ENCODE measurements at places on chromosomes 6 and 20.

DNA sequence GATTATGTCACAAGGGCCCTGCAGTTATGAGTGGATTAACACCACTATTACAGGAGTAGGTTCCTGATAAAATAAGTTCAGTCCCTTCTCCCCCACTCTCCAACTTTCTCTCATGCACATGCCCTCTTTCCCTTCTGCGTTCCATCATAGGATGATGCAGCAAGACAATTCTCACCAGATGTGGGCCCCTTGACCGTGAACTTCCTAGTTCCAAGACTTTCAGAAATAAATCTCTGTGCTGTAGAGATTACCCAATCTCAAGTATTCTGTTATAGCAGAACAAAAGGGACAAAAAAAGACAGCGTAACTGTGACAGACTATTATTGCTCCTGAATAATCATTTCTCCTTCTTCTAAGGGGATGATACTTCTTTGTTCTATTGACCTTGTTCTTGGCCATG is 33.8 kb upstream of the TMEM244 start:
- DNase-seq: peak; percentile 8

GRCh38 chr6:154583546-154584188 is 73.2 kb upstream of the CNKSR3 start:
- DNase-seq: no peak

DNA sequence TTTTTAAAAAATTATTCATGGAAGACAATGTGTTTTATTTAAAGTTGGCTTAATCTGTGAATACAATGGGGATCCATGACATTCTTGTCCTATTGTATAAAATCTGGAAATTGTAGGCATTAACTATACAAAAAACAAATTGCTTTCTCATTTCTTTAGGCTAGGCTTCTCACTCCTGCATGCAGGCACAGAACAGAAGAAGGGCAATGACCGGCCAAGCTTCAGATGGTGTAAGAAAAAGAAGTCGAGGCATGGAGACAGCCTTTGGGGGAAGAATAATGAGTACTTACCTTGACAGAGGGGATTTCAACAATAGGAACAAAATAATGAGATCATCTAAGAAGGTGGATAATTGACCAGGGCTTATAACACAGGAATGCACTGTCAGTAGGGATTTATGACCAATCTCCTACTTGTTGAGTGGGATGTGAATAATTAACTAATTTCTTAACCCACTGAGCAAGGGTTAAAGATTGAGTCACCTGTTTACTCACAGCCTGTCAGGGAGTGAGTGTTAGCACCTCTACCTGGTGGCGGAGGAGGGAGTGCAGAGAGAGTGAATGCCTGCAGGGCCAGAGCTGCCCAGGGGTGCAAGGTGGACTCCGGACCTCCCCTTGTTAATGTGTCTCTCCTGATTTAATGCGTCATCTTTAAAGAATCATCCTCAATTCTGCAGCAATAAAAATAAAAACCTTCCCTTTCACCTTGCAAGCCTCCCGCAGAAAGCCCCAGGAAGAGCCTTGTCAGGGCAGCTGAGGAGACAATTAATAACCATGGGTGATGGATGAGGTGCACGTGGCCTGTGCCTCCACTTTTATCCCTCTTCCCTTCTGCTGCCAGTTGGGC is 3.9 kb downstream of the SLC22A2 start:
- no peak for DNase-seq

DNA sequence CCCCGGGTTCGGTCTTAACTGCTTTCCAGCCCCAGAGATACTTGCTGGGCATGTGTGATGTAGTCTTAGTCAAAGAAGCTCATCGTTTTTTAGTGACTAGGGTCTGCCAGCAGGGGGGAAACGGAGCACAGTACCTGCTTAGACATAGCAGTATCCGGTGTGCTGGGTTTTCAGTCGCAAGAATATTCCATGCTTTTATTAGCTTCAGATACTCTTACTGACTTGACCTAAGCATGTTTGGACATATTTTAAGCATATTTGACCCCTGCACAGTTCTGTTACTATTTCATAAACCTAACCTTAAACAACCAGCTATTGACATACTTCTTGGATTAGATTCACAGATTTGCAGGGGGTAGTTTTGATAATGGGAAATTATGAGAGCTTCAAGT is 3.0 kb downstream of the E2F3 start:
- DNase-seq: peak; percentile 52

DNA sequence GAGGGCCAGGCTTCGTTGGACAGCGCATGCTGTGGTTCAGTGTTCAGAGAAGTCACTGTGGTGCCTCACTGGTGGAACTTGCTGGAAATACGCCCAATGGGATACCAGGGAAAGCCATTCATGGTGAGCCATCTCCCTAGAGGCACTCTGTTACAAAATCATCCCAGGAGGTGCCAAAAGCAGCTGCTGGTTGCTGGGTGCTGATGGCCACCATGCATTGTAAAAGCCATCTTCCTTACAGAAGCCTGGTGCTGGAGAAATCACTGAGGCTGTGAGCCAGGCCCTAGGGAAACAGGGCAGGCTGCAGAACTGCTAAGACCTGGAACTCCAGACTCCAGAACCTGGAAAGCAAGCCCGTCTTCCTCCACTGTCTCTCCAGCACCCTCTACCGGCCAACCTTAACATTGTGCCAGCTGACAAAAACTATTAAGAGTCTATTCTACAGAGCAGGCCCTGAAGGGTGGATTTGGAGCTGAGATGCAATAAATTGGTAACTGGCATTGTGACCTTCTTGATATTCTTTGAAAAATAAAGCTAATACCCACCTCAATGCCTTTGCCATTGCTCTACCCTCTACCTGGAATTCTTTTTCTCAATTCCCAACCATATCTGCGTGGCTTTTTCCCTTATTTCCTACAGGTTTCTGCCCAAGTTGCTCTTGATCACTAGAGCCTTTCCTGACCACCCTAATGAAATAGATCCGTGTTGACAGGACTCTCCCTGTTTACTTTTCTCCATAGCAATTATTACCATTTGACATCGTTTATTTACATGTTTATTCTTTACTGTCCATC is 18.5 kb downstream of the SNRPB start:
- DNase-seq: peak; percentile 85

DNA sequence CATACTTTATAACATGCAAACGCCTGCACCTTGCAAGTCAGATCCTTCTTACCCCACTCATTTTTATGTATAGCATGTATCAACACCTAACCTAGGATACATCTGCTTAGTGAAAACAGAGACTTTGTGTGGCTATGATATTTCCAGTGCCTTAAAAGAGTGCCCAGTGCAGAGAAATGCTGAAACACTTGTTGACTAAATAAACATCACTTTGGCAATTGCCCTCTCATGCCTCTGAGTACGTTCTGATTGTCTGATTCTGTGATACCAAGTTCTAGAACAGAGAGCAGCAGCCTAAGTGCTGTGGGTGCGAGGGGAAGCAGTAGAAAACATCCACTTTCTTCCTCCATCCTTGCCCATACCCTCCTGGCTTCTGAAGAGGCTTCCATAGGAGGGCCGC is 13.6 kb downstream of the PLEKHG1 start:
- DNase-seq: no peak

DNA sequence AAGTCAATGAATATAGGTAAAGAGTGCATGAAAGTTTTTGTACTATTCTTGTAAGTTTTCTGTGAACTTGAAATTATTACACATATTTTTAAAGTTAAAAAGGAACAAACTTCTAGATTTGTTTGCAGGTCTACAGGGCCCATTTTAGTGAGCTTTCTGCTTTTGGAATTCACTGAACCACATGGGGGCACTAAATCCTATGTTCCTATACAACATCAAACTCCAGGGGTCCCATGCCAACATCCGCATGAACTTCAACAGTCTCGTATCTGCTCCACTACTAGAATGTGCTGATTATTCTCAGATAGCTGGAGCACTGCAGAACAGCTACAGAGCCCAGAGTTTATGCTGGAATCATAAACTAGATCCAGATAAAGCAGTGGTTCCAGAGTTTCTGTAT is 347.9 kb upstream of the SPTLC3 start:
- no peak for DNase-seq

DNA sequence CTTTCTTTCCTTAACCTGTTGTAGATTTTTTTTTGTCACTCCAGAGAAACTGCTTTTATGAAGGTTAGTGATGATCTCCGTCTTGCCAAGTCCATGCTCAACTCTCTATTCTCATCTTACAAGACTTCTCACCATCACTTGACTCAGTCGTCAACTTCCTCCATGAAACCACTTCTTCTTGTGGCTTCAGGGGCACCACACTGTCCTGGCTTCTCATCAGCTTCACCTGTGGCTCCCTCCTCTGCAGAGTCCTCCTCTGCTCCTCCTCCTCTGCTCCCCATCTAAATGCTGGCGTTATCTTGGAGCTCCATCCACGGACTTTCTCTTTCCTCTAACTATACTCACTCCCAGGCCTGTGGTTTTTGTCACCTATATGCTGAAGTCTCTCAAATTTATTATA is 187.5 kb downstream of the BACH2 start:
- no peak for DNase-seq

DNA sequence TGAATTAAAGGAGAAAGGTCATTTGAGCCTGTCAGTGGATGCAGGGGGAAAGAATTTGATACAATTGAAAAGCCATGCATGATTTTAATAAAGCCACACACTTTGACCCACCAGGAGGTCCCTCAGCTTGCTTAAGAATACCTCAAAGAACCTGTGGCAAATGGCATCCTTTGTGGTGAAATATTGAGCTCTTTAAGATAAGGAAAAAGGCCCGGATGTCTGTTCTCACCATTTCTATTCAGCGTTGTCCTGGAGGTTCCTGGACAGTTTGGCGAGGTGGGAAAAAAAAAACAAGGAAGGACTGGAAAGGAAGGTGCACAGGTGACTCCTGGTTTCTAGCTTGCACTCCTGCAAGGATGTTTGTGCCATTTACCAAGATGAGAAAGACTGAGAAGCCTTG is 91.0 kb downstream of the TOX2 start:
- no peak for DNase-seq

DNA sequence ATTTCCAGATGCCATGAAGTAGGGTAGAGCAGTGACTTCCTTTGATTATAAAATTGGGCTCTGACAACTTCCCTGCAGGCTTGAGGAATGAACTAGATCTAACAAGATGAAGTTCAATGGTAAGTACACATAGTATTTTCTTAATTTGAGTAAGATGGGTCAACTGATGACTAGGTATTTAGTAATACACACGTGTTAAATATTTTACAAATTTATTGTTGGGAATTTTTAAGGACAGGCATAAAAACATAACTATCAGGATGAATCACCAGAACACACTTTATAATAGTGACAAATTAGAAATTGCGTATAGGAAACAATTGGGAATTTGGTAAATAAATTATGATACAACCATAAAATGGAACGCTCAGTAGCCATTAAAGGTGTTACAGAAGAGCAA is 762.4 kb upstream of the SLC35B3 start:
- no peak for DNase-seq

DNA sequence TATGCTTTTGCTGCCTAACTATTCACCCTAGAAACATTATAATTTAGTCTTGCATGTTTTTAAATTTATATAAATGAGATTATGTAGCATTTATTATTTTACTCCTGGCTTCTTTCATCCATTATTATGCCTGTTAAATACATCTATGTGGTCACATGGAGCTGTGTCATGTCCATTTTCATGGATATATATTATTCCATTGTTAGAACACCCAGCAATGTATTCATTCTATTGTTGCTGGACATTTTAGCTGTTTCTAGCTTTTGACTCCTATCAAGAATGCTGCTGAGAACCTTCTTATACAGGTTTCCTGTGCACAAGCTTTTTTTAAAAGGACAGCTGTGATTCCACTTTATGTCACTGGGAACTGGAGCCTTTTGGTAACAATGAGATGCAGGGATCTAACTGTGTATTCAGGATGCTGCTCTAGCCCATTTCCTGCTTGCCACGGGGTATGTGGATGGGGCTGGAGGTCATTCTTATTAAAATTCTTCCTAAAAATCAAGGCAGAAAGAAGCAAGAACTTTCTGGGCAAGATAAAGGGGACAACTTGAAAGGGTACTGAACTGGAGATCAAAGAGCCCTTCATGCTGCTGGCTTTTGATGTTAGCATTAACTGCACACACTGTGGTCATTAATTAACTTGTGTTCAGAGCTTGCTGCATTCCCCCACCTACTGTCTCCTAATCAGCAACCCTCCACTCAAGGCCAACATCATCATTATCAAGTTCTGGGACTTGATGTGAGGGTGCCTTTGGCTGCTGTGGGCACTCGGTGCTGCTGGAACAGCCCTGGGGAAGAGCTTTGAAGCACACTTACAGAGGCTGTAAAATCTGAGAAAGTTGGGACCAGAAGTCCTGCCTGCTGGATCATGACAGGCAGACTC is 96.6 kb upstream of the AKIRIN2 start:
- no peak for DNase-seq

- DNase-seq: peak; percentile 69
Measured at GRCh38 chr6:145206247-145206907, 528.9 kb downstream of the EPM2A start.

DNA sequence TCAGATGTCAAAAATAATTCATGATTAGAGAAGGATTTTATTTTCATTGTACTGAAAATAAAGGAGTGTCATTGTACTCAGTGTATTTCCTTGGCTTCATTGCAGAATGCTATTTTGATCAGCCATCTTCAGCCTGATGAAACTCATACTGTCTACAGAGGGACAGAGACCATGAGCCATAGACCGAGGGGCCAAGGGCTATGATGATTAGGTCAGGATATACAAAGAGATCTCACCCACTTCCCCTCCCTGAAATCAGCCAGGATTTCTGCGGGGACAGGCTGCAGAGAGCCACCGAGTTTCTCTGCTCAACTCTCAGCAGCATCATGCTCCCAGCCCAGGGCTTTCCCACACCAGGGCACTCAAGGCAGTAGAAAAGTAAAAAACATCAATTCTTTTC is 47.0 kb downstream of the ALDH8A1 start:
- no peak for DNase-seq

DNA sequence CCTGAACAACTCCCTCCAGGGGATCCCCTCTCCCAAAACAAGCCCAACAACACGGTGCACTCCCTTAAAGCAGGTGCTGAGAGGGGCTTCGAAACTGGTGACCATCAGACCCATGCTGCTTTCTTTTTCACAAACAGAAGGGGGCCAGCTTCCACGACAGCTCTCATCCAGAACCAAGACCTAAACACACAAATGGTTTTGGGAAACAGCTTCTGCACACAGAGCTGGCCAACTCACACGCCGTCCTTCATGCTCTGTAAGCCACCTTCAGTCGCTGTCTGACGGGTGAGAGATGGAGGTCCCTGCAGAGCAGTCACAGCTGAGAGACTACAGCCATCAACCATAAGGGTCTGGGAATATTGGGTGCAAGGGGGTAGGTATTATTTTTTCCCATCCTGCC is 76.3 kb downstream of the ZMYND8 start:
- no peak for DNase-seq

GRCh38 chr20:47652301-47652700 is 133.0 kb downstream of the SULF2 start:
- DNase-seq: no peak
